Fibroblast of upper back skin (primary cell): ENCODE measurements at places on chromosomes 5 and 9.

GRCh38 chr5:71778678-71779276, 59.7 kb downstream of the CARTPT start:
- DNase-seq: peak; percentile 52

DNA sequence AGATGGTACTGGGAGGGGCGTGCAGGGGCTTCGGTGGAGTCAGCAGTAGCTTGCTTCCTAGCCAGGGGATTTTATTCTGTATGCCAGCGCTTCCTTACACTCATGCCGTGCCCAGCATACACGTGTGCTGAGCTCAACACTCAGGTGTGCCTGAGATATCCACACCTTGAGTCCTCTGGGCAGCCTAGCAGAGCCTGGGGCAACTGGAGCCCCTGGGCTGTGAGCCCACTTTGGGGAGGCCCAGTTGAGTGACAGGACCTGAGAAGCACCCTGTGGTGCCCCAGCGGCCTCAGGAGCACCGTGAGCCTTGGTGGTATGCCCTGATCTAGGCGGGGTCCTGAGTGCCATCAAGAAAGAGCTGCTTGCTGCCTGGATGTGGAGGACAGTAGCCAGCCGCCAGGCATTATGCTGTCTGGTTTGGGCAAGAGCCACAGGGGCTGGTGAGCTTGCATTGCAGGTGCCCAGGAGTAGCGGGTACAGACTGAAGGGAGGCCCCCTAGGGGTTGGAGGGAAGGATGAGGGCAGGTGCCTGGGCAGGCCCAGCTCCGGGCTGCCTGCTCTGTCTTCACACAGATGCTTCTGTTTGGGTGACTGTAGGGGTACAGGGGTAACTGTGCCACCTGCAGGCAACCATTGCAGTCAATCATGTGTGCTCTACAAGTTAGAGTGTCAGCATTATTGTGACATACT, 42.9 kb downstream of the BNIP1 start:
- DNase-seq: no peak

- peak; percentile 76 for DNase-seq
These were observed 2.6 kb upstream of the F2RL1 start for GRCh38 chr5:76816110-76816831.

- peak; percentile 65 for DNase-seq
These were observed 37.3 kb upstream of the FYB1 start for GRCh38 chr5:39256477-39257235.

- peak; percentile 9 for DNase-seq
These were observed 51.8 kb upstream of the GALNT10 start for GRCh38 chr5:154138701-154139100.

GRCh38 chr5:90274216-90274615, 135.3 kb downstream of the CETN3 start:
- no peak for DNase-seq

- no peak for DNase-seq
These were observed 152.2 kb downstream of the CAVIN4 start for GRCh38 chr9:100730086-100730485.

DNA sequence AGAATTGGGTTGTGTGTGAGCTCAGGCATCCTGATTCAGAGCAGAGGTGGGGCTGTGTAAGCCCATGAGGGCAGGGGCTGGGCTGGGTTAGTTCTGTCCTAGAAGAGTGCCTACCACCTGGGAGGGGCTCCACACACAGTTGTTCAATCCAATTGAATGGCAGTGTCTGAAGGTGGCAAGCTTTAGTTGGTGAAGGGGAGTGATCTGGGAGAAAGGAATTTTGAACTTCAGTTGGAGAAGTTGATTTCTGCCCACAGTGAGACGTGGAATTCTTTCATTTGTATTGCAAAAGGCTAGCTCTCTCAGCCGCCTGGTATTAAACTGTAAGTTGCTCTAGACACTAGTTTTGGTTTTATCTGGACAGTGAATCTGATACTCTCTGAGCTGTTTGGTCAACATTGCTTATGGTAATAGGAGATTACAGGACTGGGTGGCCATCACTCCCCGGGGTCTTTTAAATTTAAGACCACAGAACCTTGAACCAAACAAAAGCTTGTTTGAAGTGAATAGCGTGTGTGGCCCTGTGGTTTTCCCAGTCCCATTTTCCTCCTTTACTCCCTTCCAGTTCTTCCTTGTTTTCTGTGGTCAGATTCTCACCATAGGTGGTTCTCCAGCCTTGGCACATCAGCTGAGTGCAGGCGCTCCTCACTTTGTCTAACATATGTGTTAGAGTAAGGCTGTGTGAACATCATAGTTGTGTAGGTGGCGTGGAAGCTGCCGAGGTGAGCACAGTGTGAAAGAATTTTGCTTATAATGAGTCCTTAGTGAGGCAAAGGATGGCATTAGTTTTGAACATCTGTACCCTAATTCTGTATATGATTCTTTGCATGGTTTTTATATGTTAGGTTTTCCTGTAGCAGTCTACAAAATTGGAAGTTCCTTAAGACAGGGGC, 78.0 kb downstream of the ARHGAP26 start:
- DNase-seq: peak; percentile 43
